ENCODE measurements at places on chromosomes 16 and 17.

- DNase-seq = no peak
Observed at GRCh38 chr16:921321-921905, 49.4 kb downstream of the LMF1 start.

DNA sequence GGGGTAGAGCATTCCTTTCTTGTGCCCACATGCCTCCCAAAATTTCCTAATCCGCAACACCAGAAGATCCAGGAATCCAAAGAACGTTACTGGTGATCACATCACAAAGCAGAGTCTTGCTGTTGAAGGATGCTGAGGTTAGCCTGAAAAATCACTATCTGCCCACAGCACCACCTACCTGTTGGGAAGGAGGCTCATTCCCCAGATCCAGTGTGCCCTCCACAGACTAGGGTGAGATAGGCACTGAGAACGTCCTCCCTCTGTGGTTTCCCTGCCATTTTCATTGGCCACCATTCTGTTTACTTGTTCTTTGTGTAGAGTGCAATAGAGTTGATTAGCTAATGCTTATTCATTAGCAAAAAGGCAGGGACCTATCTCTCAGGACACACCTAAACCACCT is 30.3 kb downstream of the RCVRN start:
- DNase-seq = no peak

GRCh38 chr16:4401510-4401909 is 14.9 kb downstream of the CORO7 start:
- DNase-seq = no peak

DNA sequence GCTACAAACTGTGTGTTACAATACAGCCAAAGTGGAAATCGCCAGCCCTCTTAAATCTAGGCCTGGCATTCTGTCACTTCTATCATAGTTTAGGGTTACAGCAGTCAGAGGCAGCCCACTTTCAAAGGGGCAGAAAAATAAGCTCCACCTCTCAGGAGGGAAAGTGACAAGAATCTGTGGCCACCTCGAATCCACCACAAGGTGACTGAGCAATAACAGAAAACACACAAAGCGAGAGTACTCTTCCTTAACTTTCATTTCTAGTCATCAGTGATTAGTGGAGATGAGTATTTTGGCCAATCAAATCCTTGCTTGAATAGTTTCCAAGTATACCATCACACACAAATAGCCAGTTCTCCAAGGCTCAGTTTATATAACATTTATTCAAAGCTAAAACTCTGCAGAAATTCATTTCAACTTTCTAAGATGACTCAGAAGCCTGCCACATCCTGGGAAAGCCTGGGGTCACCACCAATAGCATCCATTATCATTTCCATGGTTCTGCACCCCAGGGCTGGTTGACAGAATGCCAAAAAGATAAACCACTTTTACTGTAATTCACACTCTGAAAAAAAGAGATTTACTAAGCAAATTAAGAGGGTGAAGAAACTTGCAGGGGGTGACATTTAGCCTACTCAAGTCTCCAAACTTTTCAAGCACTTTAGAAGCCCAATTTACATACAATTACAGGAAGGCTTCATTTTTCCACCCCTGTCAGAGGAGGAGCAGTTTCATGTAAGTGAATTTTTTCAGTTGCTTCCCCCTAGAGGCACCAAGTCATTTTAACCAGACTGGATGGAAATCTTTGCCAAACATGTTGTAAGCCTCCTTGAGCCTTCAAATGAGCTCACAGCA is 66.8 kb downstream of the SALL1 start:
- DNase-seq = no peak

GRCh38 chr17:55171634-55172328 is 93.0 kb upstream of the HLF start:
- no peak for DNase-seq

DNA sequence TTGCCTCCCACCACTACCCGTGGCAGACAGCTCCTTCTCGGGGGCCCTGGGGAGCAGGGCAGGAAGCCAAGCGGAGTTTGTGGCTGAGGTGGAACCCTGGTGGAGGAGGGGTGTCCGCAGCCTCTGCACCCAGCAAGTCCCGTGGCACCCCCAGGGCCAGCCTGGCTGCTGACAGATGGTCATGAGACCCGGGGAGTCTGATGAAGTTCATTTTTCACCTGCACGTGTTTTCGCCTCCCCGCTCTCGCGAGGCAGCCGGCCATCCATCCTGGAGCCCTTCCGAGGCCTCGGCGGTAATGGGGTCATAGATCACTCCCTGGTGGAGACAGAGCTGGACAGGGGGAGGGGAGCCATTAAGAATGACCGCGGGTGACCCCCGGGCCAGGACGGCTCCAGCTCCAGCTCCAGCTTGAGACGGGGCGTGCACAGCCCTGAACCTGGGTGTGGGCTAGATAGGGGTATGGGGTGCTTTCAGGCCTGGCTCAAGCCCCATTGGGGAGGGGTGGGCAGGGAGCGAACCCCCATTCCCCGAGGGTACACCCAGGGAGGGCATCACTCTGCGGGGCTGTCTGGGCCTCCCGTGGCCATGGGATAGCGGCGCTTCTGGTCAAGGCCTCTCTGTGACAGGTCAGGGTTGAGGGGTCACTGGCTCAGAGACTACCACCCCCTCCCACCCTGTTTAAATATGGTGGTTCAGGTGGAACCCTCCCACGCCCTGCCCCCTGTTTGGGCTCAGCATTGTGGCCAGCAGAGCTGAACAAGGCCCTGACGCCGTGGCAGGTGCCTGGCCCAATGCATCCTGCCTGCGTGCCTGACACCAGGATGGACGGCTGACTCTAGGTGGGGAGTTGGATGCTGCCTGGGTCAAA is 227.4 kb upstream of the GSE1 start:
- DNase-seq = no peak

- no peak for DNase-seq
Observed at GRCh38 chr17:44797802-44798201, 32.3 kb downstream of the GJC1 start.

DNA sequence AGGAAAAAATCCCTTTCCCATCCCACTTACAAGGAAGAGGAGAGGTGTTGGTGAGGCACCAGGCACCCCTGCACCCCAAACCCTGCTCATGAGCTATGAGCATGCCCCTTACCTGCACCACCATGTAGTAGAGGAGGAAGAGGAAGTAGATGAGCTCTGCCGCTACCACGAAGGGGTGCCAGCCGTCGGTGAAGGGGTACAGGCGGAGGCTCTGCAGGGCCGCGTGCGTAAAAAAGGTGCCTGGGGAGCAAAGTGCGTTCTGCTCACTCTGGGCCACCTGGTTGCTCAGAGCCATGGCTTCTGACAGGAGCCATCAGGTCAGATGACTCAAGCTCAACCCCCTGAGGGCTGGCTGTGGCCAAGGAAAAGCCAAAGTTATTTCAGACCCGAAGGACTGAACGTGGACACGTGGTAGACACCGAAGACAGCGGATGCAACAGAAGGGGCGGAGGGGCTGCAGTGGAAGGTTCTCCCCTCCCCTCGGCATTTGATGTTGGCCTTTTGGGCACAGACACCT is 25.3 kb upstream of the GCSH start:
- no peak for DNase-seq

DNA sequence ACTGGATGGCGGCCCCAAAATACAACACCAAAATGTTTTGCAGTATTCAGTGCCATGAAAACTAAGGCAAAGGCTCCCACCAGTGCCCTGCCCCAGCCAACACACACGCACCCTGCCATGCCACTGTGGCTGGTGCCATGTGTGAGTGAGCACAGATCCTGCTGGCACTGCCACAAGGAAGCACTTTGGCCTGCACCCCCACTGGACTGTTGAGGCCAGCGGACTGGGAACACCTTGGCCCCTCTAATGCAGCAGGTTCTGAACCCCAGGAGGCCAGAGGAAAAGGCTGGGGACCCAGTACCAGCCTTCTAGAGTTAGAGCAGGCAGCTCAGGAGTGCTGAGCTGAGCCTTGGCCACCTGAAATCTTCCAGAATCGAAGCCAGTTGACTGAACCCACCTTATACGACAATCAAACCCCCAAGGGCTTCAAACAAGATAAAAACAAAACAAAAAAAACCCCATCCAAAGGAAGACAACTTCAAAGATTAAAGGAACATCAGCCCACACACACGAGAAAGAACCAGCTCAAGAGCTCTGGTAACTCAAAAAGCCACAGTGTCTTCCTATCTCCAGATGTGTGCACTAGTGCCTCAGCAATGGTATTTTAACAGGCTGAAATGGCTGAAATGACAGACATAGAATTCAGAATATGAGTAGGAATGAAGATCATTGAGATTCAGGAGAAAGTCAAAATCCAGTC is 21.5 kb downstream of the NLRP1 start:
- no peak for DNase-seq

GRCh38 chr17:10875984-10876555 is 38.2 kb upstream of the PIRT start:
- no peak for DNase-seq

DNA sequence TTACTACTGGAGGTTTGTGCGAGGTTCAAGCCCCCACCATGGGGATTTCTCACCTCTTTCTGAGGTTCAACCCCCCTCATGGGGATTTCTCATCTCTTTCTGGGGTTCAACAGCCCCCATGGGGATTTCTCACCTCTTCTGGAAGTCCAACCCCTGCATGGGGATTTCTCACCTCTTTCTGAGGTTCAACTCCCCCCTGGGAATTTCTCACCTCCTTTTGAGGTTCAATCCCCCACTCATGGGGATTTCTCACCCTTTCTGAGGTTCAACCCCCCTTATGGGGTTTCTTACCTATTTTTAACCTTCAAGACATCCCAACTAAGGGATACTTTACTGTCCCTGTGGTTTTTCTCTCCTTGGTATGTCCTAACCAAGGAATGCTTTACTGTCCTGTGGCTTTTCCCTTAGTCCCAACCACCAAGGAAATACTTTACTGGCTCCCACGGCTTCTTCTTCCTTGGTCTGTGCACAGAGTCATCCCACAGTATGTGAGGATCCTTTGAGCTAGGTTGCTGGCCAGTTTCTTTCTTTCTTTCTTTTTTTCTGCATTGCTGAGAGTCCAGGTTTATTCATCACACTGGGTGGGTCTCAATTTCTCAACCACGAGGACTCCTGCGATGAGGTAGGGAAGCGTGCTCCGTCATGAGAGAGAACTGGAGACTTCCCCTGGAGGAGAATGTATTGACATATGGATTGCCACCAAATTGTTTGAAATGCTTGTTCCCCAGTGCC is 2140.2 kb downstream of the TP53TG3F start:
- DNase-seq = no peak

GRCh38 chr16:12231666-12232065 is 255.1 kb downstream of the SNX29 start:
- DNase-seq = no peak

DNA sequence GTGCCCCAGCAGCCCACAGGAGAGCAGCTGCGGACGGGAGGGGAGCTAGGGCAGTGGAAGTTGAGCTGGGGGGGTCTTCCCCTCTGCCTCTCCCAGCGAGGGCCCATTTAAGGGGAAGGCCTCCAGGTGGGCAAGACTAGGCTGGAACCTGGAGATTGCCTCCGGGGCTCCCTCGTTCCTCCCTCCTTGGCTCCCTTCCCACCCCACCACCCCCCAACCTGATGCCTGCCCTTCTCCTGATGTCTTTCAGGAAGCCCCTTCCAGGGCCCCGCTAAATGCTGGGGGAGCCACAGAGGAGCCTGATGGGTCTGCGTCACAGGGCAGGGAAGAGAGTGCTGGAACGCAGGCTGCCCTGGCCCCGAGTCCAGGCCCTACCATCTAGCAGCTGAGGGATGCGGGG is 16.7 kb downstream of the ADGRG1 start:
- no peak for DNase-seq

- DNase-seq = no peak
Observed at GRCh38 chr16:67404740-67405226, 11.5 kb upstream of the TPPP3 start.

DNA sequence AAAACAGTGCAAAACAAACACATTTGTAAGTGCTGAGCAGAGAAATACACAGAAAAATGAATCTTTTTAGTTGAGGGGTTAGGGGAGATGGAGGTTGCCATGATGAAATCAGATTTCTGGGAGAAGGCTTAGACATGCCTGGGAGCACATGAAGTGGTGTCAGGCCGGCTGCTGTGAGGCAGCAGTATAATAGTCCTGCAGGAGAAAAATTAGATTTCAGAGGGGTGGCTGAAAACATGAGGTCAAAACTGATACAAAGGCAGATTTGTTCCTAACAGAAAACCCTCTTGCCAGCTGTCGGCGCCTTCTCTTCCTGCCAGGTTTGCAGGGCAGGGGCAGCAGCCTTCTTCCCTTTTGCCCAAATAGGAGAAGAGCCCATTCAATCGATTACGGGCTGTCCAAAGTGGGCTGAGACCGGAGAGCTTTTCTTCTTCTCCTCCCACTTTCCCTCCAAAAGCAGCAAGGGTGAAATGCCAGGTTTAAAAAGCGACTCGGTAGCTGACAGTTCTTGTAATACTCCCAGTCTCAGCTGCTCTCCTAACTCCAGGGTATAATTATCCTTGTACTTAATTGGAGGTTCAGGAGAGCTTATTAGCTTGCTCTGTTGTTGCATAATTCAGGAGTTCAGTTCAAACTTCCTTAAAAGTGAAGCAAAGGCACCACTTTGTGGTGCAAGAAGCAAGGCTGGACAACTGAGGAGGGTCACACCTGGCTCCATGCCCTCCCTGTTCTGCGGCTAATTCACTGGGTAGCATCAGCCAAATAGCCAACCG is 80.0 kb downstream of the PCTP start:
- no peak for DNase-seq

DNA sequence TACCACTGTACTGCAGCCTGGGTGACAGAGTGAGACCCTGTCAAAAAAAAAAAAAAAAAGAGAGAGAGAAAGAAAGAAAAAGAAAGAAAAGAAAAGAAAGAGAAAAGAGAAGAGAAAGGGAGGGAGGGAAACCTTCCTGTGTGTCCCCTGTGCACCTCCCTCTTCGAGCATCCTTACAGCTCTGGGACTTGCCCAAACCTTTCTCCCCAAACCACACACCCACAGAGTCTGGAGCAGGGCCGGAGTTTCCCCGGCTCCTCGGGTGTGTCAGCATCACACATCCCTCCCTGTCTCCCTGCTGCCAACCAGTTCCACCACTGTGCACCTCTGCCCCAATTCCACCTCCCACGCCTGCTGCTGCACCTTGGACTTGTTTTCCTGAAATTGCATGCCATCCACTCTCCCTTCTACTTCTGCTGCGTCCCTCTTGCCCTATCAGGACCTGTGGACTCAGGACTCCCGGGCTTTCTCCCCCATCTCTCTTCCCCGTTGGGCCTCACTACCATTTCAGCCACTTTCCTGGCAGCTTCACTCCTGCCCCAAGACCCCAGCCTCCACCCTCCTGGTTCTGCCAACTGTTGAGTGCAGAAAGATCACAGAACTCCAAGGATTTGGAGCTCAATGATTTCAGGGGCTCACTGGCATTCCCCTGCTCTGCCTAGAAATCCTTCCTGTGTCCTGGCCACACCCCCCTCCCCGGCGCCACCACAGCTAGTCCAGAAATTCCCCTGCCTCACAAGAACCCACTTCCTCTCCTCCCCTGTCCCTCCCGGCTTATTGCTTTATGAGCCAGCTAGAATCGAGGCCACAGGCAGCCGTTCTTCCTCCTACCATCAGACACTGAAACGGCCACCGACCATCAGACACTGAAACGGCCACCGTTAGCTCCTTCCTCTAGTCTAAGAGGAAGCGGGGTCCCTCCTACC is 3.7 kb upstream of the CDK3 start:
- no peak for DNase-seq

- no peak for DNase-seq
Observed at GRCh38 chr16:24195221-24195620, 60.9 kb upstream of the CACNG3 start.
